ENCODE measurements at places on chromosomes 13 and 19.

DNA sequence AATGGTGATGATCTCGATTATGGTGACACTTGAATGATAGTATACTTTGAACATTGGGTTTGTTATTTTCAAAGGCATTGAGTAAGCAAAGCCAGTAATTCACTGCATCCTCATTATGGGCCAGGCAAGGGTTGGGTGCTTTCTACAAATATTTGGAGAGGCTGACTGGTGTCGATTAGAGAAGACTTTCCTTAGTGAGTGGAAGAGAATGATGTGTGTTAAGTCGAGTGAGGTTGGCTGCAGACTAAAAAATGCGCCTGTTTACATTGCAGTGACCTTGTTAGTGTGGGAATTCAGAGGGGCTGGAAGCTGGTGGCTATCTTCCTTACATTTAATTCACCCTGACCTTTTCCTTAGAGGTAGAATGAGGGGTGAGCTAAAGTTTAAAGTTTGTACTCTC, 22.4 kb upstream of the RNF113B start:
- no peak for DNase-seq

- no peak for DNase-seq
Observed at GRCh38 chr19:29620931-29621351, 14.9 kb downstream of the POP4 start.

DNA sequence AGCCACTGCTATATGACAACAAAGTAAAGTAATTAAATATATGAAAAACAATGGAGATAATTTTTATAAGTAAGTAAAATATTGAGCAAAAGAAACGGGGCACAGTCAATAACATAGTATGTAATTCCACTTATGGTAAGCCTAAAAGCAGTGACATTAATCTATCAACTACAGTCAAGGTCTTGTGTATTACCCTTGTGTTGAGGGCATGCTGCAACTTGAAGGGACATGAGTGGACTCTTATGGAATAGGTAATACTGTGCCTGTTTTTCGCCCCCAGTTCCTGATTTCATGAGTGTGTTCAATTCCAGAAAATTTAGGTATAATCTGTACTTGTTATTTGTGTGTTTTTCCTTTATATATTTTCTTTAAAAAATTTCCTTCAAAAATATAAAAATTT, 201.3 kb upstream of the SLITRK6 start:
- no peak for DNase-seq

- no peak for DNase-seq
Observed at GRCh38 chr13:28037399-28037798, 48.9 kb upstream of the URAD start.

DNA sequence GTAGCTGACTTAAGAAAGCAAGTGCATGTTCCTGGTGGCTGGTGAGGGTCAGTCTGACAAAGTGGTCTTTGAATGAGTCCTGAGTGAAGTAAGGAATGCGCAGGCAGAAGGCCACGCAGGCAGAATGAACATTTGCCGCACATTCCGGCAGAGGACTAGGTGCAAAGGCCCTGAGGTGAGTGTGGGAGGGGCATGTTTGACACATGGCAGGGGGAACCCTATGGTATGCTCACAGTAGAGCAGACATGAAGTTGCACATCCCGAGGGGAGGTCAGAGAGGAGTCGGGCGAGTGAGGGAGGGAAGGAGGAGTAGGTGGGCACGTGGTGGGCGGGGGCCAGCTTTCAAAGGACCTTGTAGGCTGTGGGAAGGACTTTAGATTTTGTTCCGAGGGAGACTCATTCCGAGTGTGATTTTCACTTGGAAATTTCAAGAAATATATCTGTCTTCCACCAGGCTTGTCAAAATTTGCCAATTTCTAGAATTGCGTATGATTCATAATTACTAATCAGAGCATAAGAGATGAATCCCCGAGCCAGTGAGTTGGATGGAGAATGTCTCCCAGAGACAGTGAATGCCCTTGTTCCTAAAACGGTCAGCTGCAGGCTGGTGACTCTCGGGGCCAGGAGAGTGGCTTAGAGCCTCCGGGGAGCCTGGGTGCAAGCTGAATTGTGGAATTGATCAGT, 40.3 kb downstream of the ERICH6B start:
- DNase-seq, result no peak

- DNase-seq, result no peak
Observed at GRCh38 chr19:42278452-42279154, 9.6 kb downstream of the CIC start.

- DNase-seq, result no peak
Observed at GRCh38 chr13:45302507-45302906, 38.5 kb downstream of the TPT1 start.

DNA sequence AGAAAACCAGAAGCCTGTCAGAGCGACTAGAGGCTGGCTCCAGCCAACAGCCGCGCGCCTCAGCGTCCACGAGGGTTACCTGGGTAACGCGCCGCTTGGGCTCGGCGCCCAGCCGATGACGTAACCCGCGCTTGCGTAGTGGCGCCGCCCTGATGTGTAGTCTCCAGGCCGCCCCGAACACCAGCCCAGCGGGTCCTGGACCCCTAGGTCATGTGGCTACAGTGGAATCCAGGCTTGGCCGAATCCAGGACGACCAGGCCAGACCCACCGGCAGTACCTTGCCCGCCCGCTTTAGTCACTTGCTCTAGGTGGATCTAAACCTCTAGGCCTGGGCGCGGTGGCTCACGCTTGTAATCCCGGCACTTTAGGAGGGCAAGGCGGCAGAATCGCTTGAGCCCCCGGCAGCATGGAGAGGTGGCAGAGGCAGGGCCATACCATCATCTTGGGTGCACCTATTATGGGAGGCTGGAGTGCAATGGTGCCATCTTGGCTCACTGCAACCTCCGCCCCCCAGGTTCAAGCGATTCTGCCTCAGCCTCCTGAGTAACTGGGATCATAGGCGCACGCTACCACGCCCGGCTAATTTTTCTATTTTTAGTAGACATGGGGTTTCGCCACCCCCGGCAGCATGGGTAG, 7.2 kb upstream of the ZNF606 start:
- DNase-seq, result peak; percentile 22

DNA sequence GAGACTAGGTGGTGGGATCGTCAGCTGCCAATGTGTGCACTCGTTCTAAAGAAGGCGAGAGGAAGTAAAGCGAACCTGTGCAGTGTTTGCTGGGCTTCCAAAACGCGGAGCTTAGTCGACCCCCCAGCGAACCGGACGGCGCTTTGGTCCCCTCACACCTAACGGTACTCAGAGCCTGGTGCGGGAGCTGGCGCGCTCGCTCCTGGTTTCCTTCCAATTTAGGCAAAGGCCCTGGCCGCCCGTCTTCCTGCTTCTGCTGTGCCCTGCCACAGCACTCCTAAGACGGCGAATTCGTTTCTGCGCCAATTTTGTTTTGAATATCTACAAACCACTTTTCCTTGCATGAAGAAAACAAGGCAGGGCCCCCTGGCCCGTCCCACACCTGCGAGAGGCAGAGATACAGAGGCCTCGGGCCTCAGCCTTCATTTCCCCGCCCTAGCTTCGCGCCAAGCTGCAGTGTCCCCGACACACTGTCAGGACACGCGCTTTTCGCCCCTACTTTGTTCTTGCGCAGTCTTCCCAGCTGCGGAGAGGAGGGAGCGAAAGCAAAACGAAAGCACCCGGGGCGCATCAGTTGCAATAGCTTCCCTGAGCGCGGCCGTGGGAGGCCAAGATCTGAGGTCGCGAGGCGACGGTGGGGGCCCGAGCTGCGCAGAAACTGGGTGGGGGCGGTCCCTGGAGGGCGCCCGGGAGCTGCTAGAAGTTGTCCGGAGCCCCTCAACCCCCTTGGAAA, 111.9 kb downstream of the KCNRG start:
- DNase-seq, result no peak

- no peak for DNase-seq
Observed at GRCh38 chr13:74569251-74569650, 435.0 kb upstream of the KLF12 start.

- no peak for DNase-seq
Observed at GRCh38 chr13:49669735-49670309, 21.5 kb downstream of the EBPL start.

DNA sequence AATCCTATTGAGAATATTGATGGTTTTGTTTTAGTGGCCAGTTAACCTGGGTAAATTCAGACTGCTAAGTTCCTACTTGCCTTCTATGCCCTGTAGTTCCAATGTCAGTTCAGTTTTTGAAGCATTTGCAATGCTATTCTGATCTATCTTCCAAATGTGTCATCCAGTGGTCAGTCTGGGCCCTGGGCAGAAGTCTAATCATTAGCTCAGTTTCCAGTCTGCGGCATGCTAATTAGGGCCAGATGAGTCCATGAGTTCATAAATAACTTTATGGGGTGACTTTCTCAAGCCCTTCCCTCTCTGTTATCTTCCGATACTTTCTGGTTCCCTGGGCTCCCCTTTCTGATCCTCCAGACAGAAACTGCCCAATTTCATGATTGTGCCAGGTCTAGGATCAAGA, 32.7 kb downstream of the FAM187B start:
- peak; percentile 77 for DNase-seq

GRCh38 chr19:56348289-56348877, 33.7 kb upstream of the ZSCAN5A start:
- DNase-seq, result no peak

DNA sequence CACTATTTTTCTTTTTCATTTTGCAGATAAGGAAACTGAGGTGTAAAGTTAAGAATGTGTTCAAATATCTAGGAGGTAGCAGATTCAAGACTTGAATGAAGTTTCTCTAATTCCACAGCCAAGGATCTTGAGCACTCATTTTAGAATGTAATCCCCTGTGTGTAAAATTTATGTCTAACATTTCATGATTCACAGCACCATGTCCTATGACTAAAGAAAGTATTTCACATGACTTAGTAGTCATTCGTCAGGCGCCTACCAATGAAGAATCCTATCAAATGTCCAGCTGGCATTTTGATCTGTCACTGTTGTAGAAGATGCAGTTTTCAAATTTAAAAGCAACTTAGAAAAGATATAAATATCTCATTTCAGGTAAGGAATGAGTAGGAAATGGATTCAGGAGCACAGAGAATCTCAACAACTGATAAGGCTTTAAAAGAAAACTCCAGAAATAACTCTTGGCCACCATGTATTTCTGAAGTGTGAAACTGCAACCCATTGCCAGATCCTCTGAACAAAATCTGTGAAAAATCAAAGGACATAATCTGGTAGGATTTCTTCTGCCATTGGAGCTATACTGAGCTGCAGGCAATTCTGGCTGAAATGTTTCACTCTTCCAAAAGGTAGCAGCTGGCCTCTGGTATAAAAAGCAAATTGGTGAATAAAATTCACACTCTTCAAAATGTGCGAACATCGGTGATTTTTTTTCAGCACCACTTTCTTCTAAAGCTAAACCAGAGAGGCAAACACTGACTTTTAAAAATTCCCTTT, 92.2 kb downstream of the DCLK1 start:
- DNase-seq, result peak; percentile 10

- no peak for DNase-seq
Observed at GRCh38 chr13:23622985-23623384, 52.8 kb downstream of the TNFRSF19 start.

DNA sequence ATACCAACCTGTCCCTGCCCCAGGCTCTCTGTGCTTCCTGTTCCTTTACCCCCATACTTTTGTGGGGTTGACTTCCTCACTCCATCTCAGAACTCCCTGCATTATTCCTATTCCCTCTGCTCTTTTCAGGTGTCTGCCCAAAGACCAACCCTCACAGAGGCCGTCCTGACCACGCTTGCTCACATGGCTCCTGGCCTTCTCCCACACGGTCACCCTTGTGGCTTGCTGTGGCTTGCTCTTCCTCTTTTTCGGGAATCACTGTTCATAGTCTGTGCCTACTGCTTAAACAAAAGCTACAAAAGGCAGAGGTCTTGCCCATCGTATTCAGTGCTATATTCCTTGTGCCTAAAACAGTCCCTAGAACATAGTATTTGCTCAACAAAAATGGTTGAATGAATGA, 25.2 kb upstream of the ARGLU1 start:
- DNase-seq, result no peak

GRCh38 chr13:47726394-47726793, 274.7 kb downstream of the SUCLA2 start:
- DNase-seq, result no peak

- no peak for DNase-seq
Observed at GRCh38 chr19:8600064-8600463, 10.5 kb downstream of the ADAMTS10 start.

GRCh38 chr19:17616961-17617806, 61.7 kb downstream of the COLGALT1 start:
- DNase-seq, result peak; percentile 40

DNA sequence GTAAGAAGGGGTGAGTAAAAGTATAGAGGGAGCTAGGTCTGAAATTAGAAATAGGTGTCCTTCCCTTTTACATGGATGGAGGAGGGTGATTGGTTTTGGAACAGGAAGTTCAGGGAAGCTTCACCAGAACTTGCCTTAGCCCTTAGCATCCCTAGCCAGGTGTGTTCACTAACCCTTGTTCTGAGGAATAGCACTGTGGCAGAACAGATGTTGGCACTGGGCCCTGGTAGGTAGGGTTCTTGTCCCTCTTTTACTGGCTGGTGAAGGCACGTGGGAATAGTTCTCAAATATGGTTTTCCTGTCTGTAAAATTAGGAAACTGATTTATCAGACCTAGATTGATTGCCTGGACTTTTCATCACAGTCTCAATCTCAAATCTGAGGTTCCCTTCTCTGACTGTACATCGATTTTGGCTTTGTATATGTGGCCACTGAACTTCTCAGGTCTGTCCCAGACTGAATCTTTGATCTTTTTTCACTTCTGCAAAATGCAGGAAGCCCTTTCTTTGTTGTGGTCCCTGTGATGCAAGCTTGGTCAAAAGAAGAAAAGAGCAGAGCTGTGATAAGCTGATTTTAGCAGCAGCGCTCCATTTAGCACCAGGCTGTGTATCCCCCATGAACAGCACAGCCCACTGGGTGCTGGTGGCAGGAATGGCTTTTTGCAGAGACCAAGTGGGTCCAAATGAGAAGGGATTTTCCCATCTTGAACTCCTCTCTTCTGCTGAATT, 86.2 kb upstream of the HTR2A start:
- no peak for DNase-seq

GRCh38 chr19:55377356-55378131, 918 bp downstream of the TMEM190 start:
- no peak for DNase-seq

DNA sequence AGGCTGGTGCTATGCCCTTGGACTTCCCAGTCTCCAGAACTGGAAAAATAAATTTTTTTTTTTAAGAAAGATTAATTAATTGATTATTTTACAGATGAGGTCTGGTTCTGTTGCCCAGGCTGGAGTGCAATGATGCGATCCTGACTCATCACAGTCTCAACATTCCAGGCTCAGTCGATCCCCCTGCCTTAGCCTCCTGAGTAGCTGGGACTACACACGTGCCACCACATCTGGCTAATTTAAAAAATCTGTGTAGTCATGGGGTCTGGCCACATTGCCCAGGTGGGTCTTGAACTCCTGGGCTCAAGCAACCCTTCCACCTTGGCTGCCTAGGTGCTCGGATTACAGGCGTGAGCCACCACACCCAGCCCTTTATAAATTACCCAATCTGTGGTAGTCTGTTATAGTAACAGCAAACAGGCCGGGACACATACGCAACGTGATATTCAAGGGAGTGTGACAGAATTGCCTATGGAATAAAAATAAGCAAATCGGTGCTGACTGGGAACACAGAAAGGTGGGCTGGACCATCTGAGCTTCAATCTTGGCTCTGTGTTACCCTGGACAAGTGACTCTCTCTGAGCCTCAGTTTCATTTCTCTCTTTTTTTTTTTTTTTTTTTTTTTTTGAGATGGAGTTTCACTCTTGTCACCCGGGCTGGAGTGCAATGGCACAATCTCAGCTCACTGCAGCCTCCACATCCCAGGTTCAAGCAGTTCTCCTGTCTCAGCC, 42.8 kb downstream of the PIN1 start:
- DNase-seq, result no peak

Measured in epithelial cell of proximal tubule (primary cell).